Stimulated activated CD4-positive, alpha-beta T cell treated with anti-CD3 and anti-CD28 coated beads, Interleukin-1b, Interleukin-23, amount 100 ng/mL, for 1 hour (primary cell): ENCODE measurements at places on chromosomes 11 and 22.

DNA sequence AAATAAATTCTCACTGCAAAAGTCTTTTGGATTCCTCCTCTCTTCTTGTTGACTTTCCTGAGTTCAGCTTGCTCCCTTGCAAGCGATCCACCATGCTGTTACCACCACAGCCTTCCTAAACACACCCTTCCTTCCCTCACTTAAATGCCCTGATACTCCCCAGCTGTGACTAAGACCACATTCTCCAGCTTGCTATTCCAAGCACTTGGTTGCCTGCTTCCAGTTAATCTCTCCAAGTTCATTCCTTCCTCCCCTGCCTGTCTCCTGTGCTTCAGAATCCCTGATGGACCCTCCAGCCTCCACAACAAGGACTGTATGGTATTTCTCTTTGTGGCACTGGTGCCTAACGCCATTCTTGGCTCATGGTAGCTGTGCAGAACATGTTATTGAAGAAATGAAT lies 603.9 kb upstream of the CADM1 start:
- DNase-seq: no peak

- DNase-seq: no peak
These were observed 6.1 kb upstream of the TPP1 start for GRCh38 chr11:6625156-6625831.

DNA sequence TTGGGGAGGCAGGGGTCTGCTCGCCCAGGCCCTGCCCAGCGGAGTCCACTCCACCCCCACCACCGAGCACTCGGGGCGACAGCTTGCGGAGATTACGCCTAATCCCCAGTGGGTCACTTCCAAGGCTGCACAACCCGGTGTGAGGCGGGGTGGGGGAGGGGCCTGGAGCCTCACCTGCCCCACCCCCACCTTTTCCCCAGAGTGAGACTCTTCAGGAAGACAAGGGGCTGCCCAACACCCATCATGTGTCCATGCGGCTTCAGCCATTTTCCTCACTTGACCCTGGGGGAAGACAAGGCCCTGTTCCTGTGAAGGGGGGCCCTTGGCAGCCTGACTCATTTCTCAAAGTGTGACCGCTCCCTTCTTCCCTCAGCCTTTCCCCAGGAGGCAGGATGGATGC lies 12.5 kb downstream of the SYNGR1 start:
- DNase-seq: no peak

DNA sequence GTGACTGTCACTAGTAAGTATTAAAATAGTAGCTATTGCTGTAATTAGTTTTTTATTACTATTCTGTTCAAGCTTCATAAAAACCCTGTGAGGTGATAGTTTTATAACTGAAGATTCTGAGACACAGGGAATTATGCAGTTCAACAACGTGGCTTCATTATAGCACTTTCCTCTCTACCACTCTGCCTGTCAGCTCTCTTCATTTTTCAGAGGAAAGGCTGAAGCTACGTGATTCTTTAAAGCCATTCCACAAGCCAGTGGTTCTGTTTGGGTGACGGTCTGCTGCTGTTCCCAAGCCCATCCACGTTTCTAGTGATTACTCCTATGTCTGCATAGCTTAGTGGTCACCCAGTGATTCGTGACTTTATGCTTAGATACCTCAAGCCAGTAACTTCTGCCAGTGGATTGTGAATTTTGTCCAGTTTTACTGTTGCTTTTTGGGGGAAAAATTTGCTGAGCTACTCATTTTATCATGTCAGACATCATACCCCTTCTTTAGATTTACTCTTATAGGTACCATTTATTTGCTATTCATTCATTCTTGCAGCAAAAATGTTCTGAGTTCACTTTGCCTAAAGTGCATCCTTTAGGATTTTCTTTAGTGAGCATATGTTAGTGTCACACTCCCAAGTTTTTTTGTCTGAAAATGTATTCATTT lies 59.8 kb downstream of the UVRAG start:
- DNase-seq: no peak

GRCh38 chr22:35334004-35334403 lies 34.3 kb downstream of the TOM1 start:
- no peak for DNase-seq

DNA sequence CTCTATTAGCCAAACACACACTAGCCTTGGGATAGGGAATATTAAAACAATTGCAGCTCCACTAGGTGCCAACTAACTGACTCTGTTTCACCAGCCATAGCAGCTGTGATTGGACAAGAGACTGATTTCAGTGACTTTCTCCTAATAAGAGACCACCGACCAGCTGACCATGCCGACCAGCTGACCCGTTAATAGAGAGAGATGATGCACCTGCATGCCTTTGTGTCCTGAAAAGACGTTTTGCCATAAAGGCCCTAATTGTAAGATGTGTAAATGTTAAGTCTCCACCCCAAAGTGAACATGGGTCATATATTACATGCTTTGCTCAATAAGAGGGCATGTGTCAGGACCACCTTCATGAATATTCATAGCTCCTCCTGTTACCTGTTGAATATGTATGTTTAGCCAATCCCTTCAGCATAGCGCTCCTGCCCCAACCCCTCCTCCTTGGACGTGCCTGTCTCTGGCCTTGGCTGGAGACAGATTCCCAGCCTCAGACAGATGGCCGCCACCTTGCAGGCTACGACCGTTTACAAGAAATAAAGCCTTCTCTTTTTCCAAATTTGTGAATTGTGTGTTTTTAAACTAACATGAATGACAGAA lies 1.3 kb upstream of the NADSYN1 start:
- DNase-seq: no peak
